ENCODE measurements at places on chromosomes 5 and 9.
A peak's percentile ranks its signal among the peaks of the same experiment; 100 is the strongest.

DNA sequence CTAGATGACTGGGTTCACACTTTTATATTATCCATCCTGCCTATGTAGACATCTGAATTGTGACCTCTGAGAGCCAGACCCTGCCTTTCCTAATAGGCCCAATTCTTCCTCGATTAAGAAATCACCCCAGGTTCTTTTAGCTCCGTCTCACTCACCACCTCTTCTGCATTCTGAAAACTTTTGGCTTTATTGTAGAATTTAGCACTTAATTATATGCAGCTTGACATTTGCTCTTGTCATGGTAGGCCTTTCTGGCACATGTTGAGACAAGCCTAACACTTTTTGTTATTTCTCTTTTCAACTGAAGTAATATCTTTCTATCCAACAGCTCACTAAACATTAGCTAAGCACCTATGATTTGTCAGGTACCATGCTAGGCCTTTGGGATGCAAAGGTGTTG lies 163.3 kb downstream of the INSYN2B start:
- DNase-seq, result no peak

- DNase-seq, result no peak
Observed at GRCh38 chr5:172379481-172379880, 74.8 kb downstream of the SH3PXD2B start.

GRCh38 chr5:88792144-88792840 lies 90.7 kb downstream of the MEF2C start:
- DNase-seq, result no peak

- DNase-seq, result no peak
Observed at GRCh38 chr9:109517901-109518377, 19.8 kb upstream of the PTPN3 start.

DNA sequence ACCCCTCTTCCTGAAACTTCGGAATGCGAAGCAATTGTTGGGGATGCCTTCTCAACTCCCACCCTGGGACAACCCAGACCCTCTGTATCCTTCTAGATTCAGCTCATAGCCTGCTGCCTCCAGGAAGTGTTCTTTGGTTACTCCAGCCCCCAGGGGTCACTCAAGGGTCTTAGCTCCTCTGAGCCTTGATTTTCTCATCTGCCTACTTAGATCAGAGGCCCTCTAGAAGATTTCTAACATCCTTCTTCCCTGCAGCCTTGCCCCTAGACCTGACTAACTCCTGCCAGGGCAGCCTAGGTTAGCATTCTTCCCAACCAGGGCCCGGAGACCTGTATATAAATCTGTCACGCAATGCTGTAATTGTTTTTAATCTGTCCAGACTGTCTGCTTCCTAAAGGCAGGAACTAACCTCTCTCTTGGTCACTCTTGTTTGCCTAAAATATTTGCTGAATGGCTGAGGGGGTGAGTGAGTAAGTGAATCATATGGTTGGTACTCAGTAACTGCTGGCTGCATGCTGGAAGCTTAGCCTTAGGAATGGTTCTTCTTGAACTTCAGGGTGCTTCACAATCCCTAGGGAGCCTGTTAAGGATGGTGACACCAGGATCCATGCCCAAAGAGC lies 8.2 kb downstream of the GALNT10 start:
- DNase-seq, result no peak

- DNase-seq, result no peak
Observed at GRCh38 chr5:64000096-64000495, 37.9 kb upstream of the HTR1A start.

DNA sequence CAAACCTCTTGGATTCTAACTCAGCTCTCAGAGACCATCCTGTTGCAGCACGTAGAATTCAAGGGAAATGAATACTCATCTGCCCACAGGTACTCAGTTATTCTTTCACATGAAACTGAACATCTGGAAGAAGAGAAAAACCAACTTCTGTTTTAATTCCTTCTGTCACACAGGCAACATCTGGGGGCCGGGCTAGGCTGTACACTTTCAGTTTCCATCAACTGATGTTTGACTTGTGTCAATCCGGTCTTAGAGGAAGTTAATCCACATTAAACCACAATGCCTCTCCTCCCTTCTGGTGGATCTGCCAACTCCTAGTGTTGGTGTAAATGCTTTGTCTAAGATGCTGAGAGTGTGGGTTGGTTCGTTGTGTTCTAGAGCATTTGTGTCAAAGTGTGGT lies 17.6 kb downstream of the DMRT3 start:
- DNase-seq, result no peak

DNA sequence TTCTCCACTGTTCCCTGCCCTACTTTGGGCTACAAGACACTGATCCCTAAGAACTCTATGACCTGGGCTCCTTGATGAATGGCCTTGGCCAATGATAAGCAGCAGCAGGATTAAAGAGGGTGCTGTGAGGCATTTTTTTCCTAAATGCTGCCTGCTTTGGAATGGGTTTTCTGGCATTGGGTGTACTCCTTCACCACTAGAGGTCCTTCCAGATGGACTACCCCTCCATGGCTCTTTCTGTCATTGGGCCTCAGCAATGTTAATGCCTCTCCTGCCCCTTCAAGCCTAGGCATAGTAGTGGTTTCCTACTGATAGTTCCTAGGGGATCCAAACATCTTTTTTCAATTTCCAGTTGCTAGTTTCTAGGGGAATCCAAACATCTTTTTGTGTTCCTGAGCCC lies 319.3 kb upstream of the RPS23 start:
- DNase-seq, result no peak

GRCh38 chr5:178182158-178182876 lies 4.9 kb downstream of the GMCL2 start:
- no peak for DNase-seq

GRCh38 chr5:143649937-143650621 lies 161.9 kb upstream of the HMHB1 start:
- DNase-seq, result no peak

- DNase-seq, result no peak
Observed at GRCh38 chr9:117574099-117574498, 130.1 kb upstream of the TLR4 start.

DNA sequence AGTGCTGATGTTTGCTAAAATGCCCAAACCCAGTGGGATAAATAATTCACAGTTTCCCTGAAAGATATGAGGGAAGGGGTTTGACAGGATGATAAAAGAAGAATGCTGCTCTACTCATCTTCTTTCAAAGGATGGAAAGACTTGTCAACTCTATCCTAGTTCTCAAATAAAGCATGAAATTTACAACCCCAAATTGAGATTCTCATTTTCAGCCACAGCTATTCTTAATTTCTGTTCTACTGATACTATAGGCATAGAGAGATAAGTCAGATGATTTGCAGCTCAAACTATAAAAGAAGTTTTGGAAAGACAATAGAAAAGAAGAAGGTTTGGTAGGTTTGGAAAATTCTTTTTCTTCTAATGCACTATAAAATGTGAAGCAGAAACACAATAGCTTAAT lies 542.6 kb downstream of the CSNK1G3 start:
- no peak for DNase-seq

GRCh38 chr5:5650242-5650641 lies 227.8 kb downstream of the ICE1 start:
- no peak for DNase-seq

DNA sequence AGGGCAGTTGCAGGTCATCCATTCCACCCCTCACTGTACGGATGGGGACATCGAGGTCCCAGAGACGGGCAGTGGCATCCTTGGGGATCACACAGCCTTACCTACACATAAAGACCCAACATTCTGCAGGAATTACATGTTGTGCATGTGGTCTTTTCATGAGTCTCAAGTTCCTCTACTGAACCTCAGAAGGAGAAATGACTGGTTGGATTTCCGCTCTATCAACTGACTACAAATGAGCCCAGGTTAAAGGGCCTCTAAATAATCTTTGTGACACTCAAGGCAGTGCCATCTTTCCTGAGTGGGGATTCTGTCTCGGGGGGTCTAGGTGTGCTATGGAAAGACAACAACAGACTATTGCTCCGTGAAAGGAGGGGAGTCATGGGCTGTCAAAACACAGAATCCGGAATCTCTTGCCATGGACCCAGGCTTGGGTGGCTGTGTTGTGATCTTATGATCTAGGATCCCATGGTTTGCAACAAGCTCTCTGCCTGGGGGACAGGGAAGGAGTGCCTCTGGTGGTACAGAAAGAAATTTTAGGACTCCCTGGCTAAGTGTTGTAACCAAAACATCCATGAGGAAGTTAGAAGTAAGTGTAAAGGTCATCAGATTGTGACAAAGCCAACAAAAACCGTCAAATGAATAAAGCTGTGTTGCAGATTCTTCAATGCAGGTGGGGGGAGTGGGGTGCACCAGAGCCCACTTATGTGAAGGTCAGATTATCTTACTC lies 1.9 kb upstream of the SLC31A2 start:
- DNase-seq, result no peak

- peak; percentile 15 for DNase-seq
Observed at GRCh38 chr5:172659909-172660628, 19.0 kb downstream of the NEURL1B start.

GRCh38 chr9:79701651-79702050 lies 129.9 kb downstream of the TLE4 start:
- DNase-seq, result no peak

DNA sequence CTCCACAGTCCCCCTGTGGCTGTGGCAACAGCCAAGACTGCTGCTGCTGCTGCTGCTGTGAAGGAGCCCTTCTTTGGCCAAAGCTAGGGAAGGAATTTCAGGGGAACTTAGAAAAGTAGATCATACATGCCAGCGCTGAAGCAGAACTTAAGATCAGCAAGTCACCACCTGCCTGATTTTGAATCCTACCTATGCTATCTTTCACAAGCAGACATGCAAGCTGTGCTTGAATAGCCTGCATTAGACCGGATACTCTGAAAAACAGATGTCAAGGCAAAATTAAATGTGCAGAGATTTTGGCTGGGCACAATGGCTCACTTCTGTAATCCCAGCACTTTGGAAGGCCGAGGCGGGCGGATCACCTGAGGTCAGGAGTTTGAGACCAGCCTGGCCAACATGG lies 99.3 kb upstream of the ZNF366 start:
- no peak for DNase-seq

DNA sequence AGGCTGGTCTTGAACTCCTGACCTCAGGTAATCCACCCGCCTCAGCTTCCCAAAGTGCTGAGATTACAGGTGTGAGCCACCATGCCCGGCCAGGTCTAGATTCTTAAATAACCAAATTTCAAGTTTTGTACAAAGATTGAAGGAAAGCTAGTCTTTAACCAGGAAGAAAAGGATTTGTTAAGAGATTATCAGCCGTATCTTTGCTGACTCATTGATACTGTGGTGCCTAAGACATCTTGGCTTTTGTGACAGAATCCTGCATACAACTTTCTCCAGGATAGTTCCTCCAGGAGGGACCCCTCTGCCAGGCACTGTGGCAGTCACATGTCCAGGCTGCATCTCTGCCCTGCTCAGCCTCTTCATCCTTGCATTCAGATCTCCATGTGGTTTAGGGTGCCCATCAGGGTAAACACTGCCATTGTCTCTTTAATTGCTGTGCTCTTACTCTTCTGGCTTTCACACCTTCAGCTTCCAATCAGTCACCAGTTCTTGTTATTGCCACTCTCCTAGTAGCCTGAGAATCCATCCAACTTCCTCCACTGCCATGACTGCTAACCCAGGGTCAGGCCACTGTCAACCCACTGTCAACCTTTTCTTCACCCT lies 10.0 kb downstream of the MAP3K1 start:
- no peak for DNase-seq

DNA sequence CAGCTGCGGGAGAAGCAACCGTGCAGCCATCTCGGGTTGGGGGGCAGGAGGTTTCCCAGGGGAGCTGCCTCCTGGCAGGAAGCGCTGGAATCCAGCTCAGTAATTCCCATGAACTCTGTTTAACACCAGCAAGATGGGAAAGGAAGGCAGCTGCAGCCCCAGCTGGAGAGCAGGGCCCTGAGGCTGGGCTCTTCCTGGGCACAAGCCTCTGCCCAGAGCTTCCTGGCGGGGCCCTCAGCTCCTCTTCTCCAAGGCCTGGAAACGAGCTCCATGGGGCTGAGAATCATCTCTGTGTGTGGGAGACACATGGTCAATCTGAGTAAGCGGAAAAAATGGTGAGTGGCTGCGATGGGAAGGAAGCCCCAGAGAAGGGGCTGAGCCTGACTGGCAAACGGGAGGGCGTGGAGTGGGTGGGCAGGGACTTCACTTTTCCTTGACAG lies 6.3 kb downstream of the MRPL36 start:
- no peak for DNase-seq

DNA sequence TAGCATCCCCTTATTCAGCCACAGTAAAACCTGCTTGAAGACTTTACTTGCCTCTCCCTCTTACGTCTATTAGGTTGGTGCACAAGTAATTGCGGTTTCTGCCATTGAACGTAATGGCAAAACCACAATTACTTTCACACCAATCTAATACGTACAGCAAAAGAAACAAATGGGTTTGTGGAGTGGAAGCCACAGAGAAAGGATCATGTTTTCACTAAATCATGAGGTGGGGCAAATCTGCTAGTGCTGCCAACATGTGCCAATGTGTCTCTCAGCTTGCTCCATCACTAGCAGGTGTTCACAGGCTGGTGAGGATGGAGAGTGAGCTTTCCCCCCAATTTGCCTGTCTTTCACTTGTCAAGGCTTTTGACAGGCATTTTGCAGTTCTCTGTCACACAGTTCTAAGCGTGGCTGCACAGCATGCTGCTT lies 15.9 kb downstream of the DMAC1 start:
- DNase-seq, result no peak

- DNase-seq, result no peak
Observed at GRCh38 chr5:168796593-168797580, 217.7 kb upstream of the PANK3 start.

GRCh38 chr9:99092643-99093491 lies 12.0 kb upstream of the TGFBR1 start:
- no peak for DNase-seq

DNA sequence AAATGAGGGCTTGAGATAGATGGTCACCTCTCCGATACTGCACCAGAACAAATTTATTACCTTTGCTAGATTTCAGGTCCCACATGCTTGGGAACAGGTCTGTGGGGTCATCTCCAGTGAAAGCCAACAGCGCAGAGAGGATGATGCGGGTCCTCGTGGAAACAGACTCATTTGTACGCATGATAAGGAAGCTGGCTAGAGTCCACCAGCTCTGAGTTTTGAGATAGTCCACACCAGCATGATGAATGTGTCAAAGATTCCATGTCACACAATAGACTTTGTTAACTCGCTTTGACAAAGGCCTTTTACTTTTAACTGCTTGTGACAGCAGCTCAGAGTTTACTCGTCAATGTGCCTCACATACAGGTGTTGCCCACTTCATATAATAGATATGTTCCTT lies 105.4 kb upstream of the TBCA start:
- no peak for DNase-seq

- no peak for DNase-seq
Observed at GRCh38 chr5:32639943-32640342, 54.6 kb downstream of the SUB1 start.

GRCh38 chr5:18563853-18564252 lies 929.6 kb downstream of the TAF11L14 start:
- DNase-seq, result no peak

DNA sequence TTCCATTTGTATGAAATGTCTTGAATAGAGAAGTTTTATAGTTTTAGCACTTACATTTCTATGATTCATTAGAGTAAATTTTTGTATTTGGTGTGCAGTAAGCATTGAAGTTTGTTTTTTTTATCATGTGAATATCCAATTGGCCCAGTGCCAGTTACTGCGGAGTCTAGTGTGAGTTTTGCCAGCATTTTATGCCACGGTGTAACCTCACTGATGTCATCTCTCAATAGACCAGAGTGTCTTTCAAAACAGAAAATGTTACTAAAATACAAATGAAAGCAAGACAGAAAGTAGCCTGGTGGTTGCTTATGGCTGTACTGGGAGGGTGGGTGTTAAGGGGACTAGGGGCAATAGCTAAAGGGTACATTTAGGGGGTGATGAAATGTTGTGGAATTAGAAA lies 62.8 kb downstream of the IPPK start:
- no peak for DNase-seq

- no peak for DNase-seq
Observed at GRCh38 chr5:60354311-60354710, 345.7 kb downstream of the DEPDC1B start.

Measured in anterior cingulate cortex (tissue), 58 donors.